ENCODE measurements at places on chromosomes 4 and X. TPM values are rescaled to one million over a fixed set of nuclear protein-coding genes. Genes with fewer than 3 reads are reported as not detected.

NMU gene
- total RNA-seq = 0.90 TPM

BDH2 gene
- total RNA-seq = 13.8 TPM

DKK2 gene
- total RNA-seq = not detected

JCHAIN gene
- not detected for total RNA-seq

GRCh38 chrX:107420571-107420970 is 28.9 kb upstream of the FRMPD3 start:
- H3K4me3 ChIP-seq = no peak overlapping the region
- no peaks in the 10 kb centered on the region for H3K36me3 ChIP-seq
- peaks cover 3% of the 10 kb centered on the region for H3K27me3 ChIP-seq
- no peaks in the 10 kb centered on the region for H3K4me1 ChIP-seq

GRCh38 chrX:101744085-101744484 is 84.4 kb upstream of the ARMCX2 start:
- H3K27me3 ChIP-seq = peaks cover 4% of the 10 kb centered on the region
- H3K36me3 ChIP-seq = no peaks in the 10 kb centered on the region
- H3K4me3 ChIP-seq = no peak overlapping the region
- no peaks in the 10 kb centered on the region for H3K4me1 ChIP-seq
